ENCODE measurements at places on chromosomes 12 and 14. TPM values are rescaled to one million over a fixed set of nuclear protein-coding genes. Genes with fewer than 3 reads are reported as not detected.

The OR9K2 gene
- total RNA-seq, result not detected

GRCh38 chr14:104285508-104285840 is 147.1 kb downstream of the KIF26A start:
- no peak for DNase-seq

GRCh38 chr12:118981285-118982211 is at the start of gene SRRM4:
Gene SRRM4, plus strand, starts transcription at chr12:118981541. Its CDS starts 342 bp downstream, at chr12:118981883.
- no peak for DNase-seq

- DNase-seq, result no peak
Measured at GRCh38 chr12:116320791-116321217, 43.3 kb upstream of the MED13L start.

- no peak for DNase-seq
Measured at GRCh38 chr12:105092336-105092735, 8.1 kb upstream of the ALDH1L2 start.

- DNase-seq, result peak; percentile 7
Measured at GRCh38 chr12:116818341-116818856, 62.8 kb downstream of the HRK start.
